EH (cell line): ENCODE measurements at places on chromosomes 5 and 9.

DNA sequence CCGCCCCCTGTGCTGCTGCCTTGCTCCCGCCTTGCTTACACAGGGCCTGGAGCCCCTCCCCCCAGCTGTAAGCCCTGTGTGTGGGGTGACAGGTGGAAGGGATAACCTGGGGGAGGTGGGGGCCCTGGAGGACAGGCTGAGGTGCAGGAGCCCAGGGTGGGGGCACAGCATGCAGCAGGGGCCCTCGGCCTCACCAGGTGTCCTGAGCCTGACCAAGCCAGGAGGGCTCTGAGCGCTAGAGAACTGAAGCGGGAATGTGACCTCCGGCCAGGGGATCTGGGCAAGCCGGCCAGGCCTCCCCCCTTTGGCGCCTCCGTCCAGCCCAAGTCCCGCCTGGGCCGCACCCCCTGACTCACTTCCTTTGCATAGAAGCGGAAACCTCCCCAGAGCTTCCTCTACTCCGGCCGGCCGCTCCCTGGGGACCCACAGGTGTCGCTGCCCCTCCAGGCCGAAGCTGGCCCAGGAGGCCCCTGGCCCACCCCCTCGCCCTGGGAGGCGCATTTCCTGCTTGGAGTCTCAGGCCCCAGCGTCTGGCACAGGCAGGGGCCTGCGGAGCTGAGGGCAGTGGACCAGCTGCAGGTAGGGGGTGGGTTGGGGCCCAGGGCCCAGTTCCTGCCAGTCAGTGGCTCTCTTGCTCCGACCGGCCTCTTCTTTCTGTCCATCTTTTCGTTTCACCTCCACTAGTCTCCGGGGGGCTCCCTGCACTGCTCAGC, at the start of gene TOR4A:
TOR4A (plus strand) TSS at position 398 of the 713 bp plus-strand sequence. CDS start 964 bp downstream, outside the sequence.
- DNase-seq: peak; percentile 91

- no peak for DNase-seq
Measured at GRCh38 chr9:21901546-21901945, 92.6 kb downstream of the CDKN2A start.

DNA sequence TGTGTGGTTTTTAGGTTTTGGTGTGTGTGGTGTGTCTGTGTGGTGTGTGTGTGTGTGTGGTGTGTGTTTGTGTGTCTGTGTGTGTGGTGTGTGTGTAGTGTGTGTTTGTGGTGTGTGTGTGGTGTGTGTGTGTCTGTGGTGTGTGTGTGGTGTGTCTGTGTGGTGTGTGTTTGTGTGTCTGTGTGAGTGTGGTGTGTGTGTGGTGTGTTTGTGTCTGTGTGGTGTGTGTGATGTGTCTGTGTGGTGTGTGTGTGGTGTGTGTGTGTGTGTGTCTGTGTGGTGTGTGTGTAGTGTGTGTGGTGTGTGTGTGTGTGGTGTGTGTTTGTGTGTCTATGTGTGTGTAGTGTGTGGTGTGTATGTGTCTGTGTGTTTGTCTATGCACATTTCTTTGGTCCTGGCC, 25.0 kb upstream of the NKD2 start:
- no peak for DNase-seq

DNA sequence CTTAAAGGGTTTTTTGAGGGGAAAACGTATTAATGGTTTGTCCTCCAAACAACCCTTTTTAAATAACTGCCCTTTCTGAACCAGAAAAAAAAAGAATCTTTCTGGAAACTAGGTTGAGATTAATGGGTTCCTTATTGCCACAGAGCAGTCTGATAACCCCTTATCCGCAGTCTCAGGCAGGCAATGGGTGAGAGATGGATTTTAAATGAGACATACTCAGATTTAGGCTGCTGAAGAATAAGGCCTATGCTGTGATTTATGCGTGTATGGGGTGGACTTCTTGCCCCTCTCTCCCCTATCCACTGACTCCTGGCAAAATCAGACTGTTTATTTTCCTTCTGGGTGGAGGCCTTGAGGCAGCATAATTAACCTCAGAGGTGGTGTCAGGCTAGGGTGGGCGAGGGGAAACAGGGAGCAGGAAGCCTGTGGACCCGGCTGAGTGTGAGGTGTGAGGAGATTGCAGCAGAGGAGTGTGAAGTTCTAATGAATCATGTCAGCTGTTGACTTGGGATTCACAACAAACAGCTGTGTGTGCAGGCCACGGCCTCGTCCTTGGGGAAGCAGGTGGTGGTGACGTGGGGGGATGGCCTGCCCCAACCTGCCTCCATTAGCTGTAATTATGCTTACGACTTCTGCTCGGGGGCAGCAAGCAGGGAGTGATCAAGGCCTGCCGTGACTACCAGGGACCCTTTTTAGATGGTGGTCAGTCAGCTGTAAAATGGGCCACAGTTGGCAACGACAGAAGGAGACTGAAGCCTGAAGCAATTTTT, 196.4 kb downstream of the SEMA6A start:
- no peak for DNase-seq

DNA sequence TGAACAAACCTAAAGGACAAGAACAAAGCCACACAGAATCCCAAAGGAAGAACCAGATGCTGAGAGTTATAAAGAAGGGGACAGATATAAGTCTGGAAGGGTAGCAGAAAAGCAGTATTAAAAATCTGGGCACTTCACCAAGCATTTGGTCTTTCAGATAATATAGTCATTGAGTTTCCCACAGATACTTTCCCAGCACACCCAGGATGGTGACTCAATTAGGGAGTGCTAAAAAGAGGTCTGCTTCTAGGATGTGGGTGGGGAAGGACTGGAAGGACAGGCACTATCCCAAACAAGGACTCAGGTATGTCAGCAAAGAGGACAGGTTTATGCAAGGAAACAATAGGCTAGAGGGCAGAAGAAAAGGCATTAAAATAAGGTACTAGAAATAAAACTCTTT, 59.3 kb downstream of the DIAPH1 start:
- DNase-seq: peak; percentile 76

DNA sequence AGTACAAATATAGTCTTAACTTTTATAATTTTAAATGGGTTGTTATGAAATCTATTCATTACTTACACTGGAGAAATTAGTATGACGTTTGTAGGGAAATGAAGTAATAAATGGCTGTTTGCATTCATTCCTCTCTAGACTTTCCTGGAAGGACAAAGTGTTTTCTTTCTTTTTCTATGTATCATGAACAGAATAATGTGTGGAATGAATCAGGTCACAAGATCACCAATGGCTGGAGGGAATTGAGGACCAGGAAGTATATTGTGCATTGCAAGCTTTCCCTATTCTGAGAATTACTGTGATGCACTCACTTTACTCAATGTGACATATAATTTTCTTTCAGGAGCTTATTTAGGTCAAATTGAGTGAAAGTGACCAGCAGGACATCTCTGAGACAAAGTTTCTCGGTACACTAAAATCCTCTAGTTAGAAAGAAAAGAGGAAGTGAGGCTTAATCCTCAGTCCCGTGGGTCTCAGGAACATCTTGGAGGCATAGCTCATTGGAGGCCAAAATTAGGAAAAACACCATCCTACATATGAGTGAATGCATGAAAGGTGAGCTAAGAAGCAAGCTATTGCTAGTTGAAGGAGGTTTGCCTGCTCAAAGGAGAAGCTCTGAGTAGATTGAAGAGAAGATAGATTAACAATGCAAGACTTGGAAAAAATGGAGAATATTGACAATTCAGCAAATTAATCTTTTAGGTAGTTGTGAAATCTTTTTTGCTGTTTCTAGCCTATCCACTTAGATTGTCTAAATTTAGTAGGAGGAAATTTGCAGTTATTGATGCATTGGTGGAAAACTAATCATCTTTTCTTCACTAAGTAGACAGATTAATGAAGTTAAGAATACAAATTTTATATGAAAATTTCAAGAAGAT, 28.0 kb downstream of the ERAP2 start:
- peak; percentile 62 for DNase-seq

DNA sequence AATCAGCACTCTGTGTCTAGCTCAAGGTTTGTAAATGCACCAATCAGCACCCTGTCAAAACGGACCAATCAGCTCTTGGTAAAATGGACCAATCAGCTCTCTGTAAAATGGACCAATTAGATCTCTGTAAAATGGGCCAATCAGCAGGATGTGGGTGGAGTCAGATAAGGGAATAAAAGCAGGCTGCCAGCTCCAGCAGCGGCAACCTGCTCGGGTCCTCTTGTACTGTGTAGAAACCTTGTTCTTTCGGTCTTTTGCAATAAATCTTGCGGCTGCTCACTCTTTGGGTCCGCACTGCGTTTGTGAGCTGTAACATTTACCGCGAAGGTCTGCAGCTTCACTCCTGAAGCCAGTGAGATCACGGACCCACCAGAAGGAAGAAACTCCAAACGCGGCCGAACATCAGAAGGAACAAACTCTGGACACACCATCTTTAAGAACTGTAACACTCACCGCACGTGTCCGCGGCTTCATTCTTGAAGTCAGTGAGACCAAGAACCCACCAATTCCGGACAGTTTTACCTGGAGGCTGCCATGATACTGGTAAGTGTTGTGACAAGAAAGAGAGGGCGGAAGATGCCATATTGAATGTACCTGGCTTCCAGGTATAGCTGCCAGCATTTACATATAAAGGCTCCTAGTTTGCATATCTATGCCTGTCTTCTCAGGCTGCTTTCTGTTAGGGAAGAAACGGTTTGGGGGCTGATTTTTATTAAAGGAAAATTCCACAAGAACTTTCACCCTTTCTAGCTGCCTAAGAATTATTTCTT, 758.5 kb upstream of the CTNND2 start:
- DNase-seq: no peak

DNA sequence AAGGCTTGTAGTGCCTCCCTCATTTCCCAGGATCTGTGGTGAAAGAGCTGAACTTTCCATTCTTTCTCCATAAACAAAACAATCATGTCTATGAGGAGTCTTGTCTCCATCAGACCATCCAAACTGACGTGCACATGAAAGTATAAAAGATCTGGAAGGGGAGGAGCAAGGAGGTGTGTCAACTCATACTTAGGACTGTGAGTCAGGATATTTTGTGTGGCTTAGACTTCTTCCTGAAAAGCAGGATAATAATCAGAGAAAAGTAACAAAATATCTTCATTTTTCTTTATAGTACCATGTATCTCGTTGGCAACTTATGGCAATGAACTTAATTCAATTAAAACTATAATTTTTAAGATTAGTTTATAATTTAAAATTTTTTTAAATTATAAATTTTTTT, 96.0 kb upstream of the PRRC1 start:
- no peak for DNase-seq

DNA sequence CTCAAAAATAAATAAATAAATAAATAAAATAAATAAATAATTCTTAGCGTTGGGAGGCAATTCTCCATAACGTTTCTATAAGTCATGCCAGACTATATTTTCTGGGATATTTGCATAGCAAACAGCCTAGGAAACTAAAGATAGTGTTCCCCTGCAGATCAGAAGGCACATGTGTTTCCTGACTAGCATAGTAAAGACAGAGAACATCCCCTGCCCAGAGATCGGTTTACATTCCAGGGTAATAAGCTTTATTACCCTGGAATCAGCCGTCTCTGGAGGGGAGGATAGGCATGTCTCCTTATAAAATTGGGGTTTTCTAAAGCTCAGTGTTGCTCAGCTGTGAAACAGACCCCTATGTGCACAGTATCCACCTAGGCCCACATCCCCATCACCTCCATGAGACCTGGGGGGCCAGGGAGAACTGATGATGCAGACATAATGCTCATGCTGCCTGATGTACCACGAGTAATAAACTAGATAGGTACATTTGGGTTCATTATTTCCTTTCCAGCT, 36.9 kb upstream of the IFNK start:
- peak; percentile 19 for DNase-seq

DNA sequence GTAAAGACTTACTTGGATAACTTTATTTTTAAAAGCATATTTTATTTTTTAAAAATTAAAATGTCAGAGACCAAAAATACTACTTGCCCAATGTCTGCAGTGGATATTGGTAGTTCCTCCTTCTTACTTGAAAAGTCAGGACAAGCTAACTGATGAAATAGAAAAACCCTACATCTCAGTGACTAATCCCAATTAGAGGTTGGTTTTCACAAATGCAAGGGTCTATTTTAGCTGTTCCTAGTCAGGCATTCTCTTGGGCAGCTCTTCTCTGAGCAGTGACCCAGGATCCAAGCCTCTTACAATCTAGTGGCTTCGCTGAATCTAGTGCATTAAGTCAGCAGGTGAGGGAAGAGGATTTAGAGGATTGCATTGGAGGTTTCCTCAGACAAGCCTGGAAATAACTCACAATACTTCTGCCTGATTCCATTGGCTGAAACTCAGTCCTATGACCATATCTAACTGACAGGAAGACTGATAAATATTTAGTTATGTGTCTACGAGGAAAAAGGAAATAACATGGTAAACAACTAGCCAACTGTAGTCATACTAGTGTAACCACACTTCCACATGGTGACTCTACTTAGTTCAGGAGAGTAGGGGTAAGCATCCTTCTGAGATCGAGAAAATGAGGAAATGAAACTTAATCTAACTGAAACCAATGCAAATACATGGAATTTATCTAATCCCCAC, 34.2 kb upstream of the MIER3 start:
- no peak for DNase-seq

DNA sequence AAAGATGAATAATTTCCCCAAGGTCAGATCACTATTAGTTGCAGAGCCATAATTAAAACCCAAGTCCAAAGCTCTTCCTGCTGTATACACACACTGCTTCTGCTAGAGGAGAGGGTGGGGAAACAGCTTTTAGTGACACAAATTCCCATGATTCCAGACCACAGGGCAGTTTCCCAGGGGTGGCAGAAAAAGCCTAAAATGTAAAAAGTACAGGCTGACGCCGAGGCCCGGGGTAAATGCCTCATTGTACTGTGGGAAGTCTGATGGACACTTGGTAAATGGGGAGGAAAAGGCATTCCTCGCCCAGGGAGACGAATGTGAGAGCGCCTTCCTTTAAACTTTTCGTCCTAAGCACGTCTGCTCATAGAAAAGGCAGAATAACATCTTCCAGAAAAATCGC, 65.7 kb downstream of the DENND1A start:
- no peak for DNase-seq

- peak; percentile 89 for DNase-seq
Measured at GRCh38 chr5:33997331-33997983, 10.4 kb downstream of the AMACR start.

GRCh38 chr5:54401515-54401914, 54.0 kb upstream of the HSPB3 start:
- DNase-seq: no peak

- DNase-seq: peak; percentile 37
Measured at GRCh38 chr9:112028242-112029221, 131.9 kb downstream of the UGCG start.

GRCh38 chr9:132059361-132059760, 20.3 kb downstream of the MED27 start:
- DNase-seq: no peak

GRCh38 chr5:153777681-153778581, 260.8 kb downstream of the FAM114A2 start:
- no peak for DNase-seq

GRCh38 chr5:170362656-170363055, 26.5 kb downstream of the KCNMB1 start:
- no peak for DNase-seq

DNA sequence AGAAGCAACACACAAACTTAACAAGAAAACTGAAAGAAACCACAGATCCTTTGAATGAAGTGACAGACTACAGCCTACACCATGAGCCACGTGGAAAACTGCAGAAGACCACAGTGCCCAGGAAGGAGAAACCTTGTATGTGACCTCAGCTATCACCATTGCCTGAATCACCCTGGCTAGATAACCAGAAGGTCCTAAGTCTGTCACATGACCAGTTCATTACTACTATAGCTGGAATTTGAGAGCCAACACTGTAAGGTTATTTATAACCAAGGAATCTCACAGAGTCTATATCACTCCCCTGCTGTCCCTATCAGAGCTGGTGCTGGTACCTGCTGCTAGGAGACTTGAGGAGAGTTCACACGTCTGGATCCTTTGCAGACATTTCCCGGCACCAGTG, 90.3 kb upstream of the FBXL17 start:
- DNase-seq: peak; percentile 31

GRCh38 chr9:98236901-98237487, 18.5 kb downstream of the TBC1D2 start:
- no peak for DNase-seq
